Stimulated activated CD8-positive, alpha-beta memory T cell treated with anti-CD3 and anti-CD28 coated beads, Interleukin-4, amount 100 ng/mL, for 1 hour (primary cell): ENCODE measurements at places on chromosomes 5 and 9.

DNA sequence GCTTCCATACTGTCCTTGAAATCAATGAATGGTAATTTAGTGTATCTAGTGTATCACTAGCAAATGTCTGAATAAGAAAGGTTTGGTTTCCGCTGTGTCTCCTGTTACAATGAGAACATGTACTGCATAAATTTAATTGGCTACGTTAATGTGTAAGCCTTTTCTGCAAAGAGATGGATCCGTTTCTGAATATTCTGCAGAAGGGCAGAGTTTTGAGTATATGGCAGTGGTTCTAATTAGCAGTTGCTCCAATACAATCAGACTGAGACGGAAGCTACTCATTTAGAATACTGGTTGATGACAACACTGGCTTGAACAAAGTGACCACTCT is 555 bp upstream of the PCDHGC4 start:
- no peak for DNase-seq

DNA sequence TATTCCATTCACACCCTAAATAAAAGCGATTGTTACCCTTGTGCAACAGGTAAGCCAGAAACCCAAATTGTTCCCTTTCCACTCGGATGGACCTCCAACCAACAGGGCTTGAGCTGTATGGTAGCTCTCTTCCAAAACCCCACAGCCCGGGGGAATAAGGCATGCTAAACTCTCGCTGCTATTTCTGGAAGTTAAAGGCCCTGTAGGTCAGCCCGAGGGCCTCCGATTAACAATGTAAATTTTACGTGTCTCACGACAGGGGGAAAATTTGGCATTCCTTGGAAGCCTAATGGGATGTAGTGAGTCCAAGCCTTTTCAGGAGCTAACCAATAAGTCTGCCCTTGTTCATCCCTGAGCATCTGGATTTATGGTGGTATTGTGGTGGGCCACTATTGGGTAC is 26.0 kb downstream of the CNOT8 start:
- DNase-seq = no peak

- no peak for DNase-seq
Measured at GRCh38 chr9:133935328-133936005, 56.7 kb downstream of the VAV2 start.

GRCh38 chr5:157067005-157067404 is 8.1 kb upstream of the HAVCR1 start:
- DNase-seq = no peak

GRCh38 chr5:132424167-132424880 is 54.8 kb downstream of the SLC22A5 start:
- no peak for DNase-seq

DNA sequence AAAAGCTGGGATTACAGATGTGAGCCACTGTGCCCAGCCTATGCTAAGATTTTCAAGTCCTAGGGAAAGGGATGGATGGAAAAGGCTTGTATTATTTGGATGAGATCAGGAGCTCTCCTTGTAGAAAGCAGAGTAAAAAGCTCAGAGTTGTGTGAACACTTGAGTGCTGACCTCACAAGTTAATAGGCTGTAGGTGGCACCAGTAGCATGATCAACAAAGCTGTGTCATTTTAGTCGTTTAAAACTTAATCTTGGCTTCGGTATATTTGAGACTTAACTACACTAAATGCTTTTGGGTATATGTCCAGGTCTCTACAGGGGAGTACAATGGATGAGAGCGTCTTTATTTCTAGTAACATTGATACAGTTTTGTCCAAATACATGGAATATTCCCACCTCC is 264.2 kb downstream of the TMEM38B start:
- DNase-seq = no peak

DNA sequence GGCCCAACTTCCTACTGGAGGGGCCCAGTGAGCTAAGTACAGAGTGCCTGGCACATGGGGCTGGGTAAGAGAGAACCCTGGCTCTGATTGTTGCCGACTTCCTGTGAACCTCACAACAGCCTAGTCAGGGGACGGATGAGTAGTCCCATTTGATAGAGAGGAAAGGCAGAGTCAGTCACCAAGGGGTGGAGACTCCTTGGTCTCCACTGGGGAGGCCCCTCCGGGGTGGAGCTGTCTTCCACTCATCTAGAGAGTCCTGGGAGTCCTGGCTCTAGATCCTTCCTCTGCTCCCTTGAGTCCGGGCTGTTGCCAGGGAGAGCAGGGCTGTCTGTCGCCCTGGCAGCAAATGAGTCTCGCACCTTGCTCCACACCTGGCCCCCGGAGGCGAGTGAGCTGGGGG is 8.0 kb downstream of the GRK6 start:
- no peak for DNase-seq

DNA sequence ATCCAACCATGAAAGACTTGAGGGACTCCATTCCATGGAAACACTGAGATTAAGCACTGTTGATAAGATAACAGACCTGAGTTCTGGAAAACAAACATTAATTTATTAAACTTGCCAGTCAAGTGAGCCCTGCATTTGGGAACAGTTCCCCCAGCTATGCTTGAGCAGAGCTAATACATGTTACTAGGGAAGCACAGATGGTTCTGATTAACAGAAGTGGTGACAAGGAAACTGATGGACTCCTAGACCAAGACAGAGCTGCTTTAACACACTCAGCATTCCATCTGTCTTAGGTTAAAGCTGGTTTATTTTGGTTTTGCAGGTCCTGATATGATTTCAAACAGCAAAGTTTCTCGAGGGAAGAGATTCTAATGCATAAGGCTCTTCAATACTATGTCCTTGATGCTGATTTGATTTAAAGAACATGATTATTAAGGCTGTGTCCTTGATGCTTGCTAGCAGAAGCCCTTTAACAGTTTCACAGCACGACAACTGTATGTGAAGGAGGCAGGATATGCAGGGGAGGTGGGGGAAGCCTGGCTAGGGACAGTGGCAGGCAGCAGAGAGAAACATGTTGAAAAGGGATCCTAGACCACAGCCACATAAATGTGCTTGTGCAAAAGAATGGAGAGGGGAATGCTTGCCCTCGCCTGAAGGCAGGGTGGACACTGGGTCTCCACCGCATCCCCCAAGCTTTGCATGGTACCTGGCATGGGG is 66.2 kb downstream of the ACTBL2 start:
- DNase-seq = no peak

DNA sequence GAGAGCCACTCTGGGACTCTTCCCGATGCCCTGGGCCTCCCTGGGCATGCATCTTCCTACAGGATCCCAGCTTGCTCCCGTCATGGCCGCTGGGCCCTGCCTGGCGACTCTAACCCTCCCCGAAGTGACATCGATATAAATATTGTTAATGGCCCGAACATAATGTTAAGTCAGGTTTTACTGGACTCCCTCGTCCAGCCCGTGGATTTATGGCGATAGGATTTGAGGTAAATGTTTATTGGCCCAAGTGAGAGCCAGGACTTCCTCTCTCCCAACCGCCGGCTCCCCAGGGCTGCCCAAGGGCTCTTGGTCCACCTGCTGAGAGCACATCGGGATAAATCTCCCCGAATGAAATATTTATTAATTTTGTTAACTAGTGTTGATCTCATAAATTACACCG is 246.3 kb downstream of the PBX3 start:
- DNase-seq = no peak

GRCh38 chr5:66963559-66963971 is 233.0 kb downstream of the CD180 start:
- no peak for DNase-seq

- DNase-seq = no peak
Measured at GRCh38 chr9:4170231-4170630, 129.6 kb downstream of the GLIS3 start.

DNA sequence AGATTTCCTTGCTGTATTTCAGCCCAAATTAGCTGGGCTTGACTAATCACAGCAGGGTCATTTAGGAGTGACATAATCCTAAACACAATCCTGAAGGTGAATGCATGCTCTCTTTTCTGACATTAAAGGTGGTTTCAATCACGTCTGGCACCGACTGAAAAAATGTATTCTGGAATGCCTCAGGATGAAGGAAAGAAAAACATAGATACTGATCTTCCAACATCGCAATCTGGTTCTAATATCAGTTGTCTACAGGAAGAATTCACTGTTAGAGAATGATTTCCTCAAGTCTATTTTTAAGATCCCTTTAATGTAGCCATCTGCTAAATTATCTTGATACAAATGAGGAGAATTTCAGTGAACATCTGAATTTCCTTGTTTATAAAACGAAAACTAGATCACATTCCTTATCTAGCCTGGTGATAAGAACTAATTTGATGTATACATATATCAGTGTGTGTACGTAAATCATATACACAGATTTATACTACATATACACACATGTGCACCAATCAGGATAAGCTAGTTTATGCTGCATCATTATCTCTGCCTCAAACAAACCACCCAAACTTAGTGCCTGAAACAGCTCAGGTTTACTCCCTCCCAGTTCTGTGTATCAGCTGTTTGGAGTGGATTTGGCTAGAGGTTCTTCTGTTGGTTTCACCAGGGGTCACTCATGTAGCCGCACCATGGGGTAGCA is 31.3 kb upstream of the TAS2R1 start:
- DNase-seq = no peak

GRCh38 chr9:20117986-20118385 is 329.1 kb upstream of the SLC24A2 start:
- no peak for DNase-seq

GRCh38 chr5:133377736-133378135 is 234.6 kb downstream of the FSTL4 start:
- no peak for DNase-seq

DNA sequence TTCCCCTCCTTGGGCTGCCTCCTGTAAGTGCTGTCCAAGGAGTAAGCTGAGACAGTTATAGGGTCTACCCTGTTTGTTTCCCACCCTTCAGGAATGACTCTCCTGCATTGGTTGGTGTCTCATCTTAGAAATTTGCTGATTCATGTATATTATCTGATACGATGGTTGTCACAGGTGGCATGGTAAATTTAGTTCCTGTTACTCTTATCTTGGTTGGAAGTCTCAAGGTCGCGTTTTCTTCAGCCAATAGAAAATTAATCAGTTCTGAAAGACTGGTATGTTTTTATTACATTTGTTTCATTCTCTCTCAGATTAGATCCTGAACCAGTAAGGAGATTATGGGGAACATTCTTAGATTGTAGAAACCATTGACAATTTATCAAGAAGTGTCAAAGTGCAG is 42.7 kb downstream of the SCGB3A1 start:
- DNase-seq = no peak

DNA sequence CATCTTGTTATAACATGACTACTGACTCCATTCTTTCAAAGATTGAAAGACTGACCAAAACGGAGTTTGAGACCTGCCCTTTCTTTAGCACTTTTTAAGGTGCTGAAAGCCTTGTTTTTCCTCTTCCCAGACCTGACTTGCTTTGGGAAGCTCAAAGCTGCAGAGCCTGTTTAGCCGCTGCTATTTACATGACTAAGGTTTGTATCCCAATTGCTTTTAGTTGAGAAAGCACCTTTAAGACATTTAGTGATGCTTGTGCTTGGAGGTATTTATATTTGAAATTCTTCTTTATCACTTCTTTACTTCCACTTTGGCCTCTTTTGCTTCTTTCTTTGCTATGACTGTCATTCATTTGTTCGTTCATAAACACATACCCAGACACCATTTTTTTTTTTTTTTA is 182.6 kb upstream of the ELL2 start:
- DNase-seq = no peak

DNA sequence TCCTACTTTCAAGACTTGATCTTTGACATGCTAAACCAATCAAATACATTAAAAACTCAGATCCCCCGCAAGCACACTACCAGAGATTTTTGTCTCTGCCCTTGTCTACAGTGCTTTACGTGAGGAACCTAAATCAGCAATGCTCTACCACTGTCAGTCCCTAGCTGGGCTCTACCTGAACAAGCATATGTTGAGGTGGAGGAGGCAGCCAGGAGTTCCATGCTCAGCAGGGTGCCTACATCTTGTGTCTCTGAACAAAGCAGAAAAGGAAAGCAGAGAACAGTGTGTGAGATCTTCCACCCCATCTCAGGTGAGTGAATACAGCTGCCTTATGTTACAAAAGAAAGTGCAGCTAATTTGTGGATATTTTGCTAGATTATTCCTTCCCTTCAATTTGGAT is 255.0 kb downstream of the NDUFS4 start:
- DNase-seq = no peak

DNA sequence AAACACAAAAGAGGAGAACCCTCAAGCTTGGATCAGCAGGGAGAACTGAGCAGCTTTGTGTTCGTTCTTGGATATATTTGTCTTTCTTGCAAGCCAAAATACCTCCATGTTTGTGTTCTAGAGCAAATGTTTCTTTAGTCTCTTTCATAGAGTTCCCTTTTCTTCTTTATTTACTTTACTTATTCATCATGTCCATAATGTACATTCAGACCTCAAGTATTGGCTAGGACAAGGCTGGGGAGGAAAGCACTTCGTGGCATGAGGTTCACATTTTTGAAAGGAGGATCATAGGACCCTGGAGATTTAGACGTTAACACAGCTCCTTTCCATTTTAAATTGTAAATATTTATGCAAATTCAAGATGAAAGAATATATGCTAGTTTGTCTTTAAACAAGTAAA is 590.2 kb upstream of the MEF2C start:
- no peak for DNase-seq

GRCh38 chr5:37272511-37272910 is 23.3 kb upstream of the CPLANE1 start:
- no peak for DNase-seq

GRCh38 chr9:35627575-35627974 is 9.4 kb upstream of the CD72 start:
- no peak for DNase-seq

GRCh38 chr9:128128836-128129590 is 1.5 kb upstream of the PTGES2 start:
- no peak for DNase-seq

DNA sequence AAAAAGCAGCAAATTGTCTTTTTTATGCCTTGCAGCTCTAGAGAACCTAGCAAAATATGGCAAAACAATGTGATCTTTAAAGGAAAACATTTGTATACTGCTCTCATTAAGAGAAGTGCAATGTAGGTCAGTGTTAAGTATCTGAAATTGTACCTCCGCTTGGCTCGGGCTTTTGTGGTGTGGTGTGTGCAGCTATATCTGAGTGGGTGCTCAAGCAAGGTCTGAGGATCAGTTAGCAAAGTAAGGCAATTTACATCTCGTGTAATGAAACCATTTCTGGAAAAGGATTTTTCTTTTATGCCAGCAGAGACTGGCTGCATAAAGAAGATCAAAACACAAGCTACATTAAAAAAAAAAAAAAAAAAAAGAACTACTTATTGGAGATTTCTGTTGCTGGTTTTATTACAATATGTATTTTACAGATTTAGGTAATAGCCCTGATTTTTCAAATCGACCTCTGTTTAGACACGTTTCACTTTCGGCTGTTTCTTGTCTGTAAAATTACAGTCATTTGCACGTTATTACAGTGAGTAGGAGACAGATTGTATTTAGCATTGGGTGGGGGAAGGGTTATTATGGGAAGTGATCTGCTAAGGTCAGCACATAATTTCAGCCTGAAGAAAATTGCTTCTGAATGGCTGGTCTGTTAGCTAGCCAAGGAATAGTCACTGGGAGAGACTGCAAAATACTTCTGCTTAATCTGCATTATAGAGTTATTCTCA is 7.9 kb upstream of the ZNF608 start:
- DNase-seq = no peak

DNA sequence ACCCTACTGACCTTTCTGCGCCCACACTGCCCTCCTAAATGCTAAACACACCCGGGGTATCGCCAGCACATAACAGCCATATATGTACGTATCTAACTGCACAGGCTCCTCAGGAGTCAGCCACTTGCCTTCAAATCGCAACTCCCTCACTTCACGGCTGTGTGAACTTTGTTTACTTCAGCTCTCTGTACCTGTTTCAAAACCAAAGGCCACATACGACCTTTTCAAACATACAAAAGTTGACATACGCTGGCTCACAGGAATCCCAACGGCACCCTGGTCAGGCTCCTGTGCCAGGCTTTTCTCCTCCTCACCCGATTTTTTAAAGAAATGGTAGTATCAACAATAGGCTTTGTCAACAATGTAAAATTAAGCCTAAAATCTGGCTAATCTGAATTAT is 39.0 kb upstream of the ZNF622 start:
- no peak for DNase-seq
